DMS153 (cell line): ENCODE measurements at places on chromosomes 3 and 15.

DNA sequence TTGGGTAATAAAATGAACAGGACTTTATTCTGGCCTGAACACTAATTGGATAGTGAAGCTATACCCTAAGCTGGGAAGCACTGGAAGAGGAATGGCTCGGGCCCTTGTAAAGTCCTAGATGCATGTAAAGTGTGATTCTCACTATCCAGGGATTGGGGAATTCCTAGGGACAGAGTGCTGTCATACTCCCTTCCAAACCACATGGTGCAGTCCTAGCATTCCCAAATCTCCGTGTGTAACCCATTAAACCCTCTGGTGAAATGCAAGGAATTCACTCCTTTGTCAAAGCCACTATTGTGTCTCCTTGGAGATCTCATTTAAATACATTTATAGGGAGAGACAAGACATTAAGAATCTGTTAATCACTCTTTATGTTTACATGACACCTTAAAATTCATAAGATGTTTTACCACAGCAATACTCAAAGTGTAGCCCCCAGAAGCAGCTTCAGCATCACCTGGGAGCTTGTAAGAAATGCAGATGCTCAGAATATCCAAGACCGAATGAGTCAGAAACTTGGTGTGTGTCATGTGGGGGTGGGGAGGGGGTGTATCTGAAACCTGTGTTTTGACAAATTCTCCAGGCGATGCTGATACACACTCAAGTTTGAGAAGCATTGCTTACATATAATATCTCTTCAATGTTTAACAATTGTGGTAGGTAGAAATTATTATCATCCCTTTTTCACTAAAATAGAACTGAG lies 121.8 kb upstream of the NPHP3 start:
- no peak for DNase-seq

- no peak for DNase-seq
Measured at GRCh38 chr3:64878362-64878761, 190.6 kb upstream of the ADAMTS9 start.

DNA sequence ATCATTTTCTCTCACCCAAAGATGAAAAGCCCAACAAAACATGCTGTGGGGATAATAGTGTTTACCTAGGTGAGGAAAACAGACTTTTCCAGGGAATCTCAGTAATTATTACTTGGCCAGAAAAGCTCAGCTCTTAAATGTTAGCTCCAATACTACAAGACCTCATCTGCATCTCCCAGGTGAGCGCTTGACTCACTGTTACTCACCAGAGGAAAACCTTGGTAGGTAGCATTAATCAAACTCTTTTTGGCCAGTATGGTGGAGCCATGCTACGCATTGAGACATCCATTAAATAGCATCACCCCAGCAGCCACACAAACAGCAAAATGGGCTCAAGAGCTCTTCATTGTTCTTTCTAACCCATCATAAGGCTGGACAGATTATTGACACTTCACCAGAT lies 99.0 kb downstream of the TIGIT start:
- no peak for DNase-seq

DNA sequence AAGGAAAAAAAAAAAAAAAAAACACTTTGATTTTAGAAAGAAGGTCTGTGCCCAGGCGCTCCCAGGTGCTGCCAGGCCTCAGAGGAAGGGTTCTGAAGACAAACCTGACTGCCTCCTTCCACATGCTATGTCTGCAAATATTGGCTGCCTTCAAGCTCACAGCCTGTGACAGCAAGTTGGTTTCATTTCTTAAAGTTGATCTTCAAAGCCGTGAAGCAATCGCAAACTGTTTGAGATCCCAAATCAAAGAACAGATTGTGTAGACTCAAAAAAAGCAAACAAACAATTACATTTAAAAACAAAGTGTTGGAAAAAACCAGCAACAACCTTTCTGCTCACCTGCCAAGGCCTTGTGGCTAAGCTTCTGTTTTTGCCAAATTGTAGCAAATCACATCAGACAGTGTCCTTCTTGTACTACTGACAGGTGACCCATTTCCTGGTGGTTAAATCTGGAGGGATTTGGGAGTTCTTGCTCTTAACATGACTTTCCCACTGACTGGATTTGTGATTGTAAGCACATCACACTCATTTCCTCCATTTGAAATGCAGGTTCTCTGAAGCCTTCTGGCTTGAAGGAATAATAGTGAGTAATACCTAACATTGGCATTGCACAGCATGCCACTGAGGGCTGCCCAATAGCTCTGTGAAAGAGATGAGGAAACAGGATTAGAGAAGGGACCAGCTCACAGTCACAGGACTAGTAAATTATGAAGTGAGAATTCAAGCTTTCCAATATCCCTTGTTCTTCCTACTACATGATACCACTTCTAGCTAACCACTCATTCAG lies 502.4 kb downstream of the LPP start:
- no peak for DNase-seq

- DNase-seq: peak; percentile 29
Measured at GRCh38 chr15:40782609-40783227, 12.9 kb downstream of the C15orf62 start.

GRCh38 chr3:34365231-34365630 lies 566.8 kb downstream of the PDCD6IP start:
- no peak for DNase-seq

- no peak for DNase-seq
Measured at GRCh38 chr3:132753946-132754345, 31.7 kb upstream of the NPHP3 start.

DNA sequence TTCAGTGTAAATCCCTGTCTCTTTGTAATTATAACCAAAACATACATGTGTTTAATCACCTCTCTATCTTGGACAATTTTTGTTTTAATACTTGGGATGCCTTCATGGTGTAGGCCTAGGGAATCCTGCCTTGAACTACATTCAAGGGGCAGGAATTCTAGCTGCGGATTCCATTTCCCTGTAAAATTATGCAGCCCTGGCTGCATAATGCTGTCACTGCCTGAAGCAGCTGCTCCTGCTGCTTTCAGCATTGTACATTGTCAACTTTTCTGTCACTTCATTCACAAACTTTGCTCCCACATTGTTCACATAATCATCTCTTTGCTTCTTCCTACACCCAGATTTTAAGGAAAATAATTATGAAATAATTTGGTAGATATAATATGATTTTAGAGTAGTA lies 638.7 kb downstream of the RBMS3 start:
- no peak for DNase-seq

DNA sequence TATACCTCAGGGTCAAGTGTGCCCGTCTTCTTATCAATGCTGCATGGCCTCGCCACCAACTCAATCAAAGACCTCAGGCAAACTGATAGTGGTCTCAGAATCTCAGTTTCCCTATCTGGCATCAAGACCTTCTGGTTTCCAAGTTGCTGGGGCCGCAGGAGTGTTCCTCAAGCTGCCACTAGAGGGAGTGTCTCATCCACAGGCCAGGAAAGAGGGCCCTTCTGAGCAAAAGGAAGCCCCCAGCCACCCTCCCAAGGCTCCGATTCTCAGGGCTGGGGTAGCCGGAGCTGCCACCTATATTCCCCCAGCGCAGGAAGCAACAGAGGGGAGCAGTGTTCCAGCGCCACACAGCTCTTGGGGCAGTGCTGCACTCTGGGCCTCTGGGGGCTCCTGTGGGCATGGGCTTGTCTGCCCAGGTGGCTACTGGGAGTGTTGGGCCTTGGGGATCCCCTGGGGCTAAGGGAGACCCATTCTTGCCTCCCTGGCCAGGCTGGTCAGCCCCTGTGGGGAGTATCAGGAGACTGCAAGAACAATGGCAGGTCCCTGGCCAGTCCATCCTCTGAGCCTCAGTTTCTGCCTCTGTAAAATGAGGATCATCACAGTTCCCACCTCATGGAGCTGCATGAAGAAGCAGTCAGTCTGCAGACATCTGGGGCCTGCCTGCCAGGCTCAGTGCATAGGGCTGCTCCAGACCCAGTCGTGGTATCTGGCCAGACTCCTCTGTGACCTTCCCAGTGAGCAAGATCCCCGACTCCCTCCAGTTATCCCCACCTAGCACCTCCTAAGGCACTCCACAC lies 23.4 kb upstream of the SEC13 start:
- DNase-seq: no peak

DNA sequence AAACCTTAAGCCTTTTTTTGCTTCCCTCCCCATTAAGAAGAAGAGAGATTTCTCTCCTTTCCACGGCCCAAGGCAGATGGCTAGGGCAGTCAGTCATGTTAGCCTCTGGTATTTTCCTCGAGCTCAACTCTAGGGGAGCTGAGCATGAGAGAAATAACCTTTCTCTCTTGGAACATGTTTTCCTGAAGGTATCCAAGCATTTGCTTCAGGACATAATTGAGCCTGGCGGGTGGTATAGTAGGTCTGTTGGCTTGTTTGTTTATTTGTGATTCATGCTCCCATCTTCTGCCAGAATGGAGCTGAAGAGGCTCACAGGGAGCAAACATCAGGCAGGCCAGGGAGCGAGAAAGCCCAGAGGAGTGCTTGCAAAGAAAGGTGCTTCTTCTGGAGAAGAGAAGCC lies 102.5 kb downstream of the MESD start:
- DNase-seq: no peak

GRCh38 chr3:45778761-45779201 lies 17.6 kb downstream of the SLC6A20 start:
- DNase-seq: no peak

DNA sequence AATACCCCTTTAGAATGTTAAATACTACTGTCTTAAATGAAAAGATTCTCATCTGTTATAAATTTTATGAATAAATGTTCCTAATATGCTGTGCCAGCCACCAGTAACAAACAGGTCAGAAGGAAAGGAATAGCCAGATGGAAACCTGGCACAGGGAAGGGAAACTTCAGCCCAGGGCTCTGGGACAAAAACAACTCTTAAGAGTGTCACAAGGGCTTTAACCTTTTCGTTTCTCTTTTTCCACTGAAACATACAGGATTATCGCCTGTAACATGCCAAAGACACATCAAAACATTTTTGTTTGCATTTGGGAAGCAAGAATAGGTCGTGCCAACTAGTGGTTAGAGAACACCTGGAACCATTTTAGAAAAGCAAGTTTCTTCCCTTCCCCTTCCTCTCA lies 109.0 kb upstream of the NEDD4 start:
- no peak for DNase-seq

GRCh38 chr3:141170678-141171295 lies 60.8 kb upstream of the PXYLP1 start:
- DNase-seq: no peak

- no peak for DNase-seq
Measured at GRCh38 chr3:39189150-39189958, 3.0 kb downstream of the XIRP1 start.

DNA sequence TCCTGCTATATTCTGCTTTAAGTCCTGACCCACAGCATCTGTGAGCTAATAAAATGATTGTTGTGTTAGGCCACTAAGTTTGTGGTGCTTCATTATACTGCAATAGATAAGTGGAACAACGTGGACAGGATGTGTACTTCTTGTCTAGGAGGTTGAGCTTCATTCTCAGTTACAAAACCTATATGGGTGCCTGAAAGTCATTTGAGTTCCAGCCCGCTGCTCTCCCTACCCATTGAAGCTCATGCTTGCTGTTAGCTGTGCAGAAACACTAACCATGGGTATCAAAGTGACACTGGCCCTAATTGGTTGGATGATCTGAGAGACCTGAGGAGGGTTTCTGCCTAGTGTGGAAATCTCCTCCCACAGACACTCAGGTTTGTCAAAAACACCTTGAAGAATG lies 357.2 kb downstream of the PDCD6IP start:
- DNase-seq: no peak

DNA sequence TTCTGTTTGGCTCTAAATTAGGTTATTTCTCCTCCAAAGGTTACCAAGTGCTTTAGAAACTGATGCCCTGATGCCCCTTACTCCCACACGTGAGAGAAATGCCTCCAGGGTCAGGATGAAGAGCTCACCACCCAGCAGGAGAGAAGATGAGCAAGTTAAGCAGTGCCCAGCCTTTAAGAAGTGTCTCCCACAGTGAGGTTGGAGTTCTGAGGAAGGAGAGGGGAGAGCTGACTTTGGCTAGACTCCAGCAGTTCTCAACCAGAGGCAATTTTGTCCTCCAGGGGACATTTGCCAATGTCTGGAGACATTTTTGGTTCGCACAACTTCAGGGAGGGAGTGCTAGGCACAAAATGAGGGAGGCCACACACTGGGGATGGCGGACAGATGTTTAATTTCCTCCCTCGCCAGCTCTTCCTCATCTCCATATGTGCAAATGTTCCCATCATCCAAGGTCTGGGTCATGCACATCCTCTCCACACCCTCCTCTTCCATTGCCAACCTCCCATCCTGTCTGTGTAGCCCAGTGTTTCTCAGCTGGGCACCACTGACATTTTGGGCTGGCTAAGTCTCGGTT lies 50.6 kb upstream of the SLC7A14 start:
- no peak for DNase-seq

GRCh38 chr3:158494673-158495072 lies 76.3 kb upstream of the MLF1 start:
- DNase-seq: no peak

DNA sequence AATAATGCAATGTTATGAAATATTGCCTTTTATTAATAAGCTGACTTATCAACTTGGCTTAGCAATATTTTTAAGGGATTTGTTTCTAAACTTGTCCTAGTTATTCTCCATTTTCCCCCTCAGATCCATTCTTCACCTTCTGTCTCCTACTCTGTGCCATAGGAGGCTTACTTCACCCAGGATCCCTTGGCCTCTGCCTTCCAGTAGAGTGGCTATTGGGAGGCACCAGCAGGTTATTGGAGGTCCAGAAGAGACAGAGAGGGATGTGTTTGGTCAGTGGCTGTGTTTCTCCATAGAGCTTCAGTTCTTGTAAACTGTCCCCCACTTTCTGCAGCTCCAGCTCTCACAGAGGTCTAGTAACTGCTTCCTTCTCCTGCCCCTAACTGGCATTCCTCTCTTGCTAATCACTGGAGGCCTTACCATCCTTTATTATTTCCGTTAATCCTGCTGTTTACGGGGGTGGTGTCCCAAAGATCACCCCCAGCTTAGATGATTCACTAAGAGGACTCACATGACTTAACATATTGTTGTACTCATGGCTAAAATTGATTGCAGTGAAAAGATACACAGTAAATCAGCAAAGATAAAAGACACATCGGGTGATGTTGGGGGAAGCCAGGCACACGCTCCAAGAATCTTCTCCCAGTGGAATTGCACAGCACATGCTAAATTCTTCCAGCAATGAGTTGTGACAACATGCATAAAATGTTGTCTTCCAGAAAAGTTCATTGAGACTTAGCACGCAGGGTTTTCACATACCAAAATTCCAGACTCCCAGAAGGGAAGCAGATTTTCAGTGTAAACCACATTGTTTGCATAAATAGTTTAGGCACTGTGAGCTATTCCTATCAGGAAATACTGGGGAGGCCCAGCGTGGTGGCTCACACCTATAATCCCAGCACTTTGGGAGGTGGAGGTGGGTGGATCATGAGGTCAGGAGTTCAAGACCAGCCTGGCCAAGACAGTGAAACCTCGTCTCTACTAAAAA lies 67.5 kb downstream of the RPL22L1 start:
- no peak for DNase-seq

- no peak for DNase-seq
Measured at GRCh38 chr3:139655909-139656595, 21.7 kb downstream of the NMNAT3 start.

- DNase-seq: no peak
Measured at GRCh38 chr3:56761887-56762651, 39.7 kb downstream of the ARHGEF3 start.

DNA sequence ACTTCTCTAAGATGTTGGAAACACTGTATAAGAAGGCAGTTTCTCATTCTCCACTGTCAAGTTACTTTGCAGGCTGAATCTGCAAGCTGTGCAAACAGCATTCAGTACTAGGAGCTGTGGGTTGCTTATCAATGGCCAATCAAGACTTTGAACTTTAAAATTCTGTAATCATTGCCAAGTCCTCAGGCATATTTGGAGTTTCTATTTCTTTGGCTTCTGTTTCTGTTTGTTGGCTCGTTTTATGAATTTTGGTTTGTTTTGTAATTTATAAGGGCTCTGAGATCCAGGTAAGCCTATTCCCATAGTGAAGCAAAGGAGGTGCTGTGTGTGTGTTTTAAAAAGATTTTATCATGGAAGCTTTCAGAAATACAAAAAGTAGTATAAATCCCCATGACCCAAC lies 32.1 kb downstream of the TLNRD1 start:
- DNase-seq: no peak
